Activated CD8-positive, alpha-beta T cell treated with anti-CD3 and anti-CD28 coated beads for 36 hours (primary cell): ENCODE measurements at places on chromosomes 1 and 21. TPM values are rescaled to one million over a fixed set of nuclear protein-coding genes. Genes with fewer than 3 reads are reported as not detected.

Gene PADI3
- not detected for total RNA-seq

DNA sequence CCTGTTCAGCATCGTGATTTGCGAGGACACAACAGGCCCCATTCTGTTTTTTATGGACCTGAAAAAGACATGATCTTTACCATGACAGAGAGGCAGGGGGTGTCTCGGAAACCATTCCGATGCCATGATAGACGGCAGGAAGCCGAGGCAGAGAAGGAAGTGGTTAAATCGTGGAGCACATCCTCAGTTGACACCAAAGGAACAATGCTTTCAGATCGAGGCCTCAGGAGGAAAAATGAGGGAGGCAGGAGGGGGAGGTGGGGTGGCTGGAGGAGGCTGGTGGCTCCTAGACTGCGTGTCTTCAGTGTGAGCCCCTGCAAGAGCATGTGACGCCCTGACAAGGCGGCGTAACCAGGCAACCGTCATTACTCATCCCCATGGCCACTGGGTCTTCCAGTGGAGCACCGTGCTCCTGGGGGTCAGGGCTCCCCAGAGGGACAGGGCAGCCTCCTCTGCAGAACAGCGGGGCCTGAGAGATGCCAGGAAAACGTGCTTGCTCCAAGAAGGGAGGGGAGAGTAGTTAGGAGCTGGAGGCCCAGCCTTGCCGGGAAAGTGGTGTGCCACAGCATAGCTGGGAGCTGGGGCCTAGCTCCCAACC lies 172.8 kb upstream of the TMEM51 start:
- no peaks in the 10 kb centered on the region for H3K36me3 ChIP-seq
- no peaks in the 10 kb centered on the region for H3K27me3 ChIP-seq
- H3K4me3 ChIP-seq = no peak overlapping the region
- no peak overlapping the region for H3K27ac ChIP-seq

DNA sequence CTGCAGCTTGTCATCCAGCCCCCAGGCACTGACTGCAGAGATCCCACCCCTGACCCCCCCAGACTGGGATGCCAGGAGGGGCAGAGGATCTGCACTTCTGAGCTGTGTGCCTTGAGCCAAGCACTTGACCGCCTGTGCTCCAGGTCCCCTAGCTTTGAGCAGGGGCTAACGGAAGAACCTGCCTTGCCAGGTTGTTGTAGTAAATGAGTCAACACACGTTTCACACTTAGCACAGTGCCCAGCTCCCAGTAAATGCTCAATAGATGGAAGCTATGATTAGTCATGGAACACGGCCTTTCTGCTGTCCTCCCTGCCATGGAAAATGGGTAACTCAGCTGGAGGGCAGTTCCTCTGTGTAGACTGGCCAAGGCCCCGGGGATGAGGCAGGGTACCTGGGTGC lies 24.1 kb downstream of the IFFO2 start:
- no peaks in the 10 kb centered on the region for H3K27me3 ChIP-seq
- peaks cover 77% of the 10 kb centered on the region for H3K4me1 ChIP-seq
- peak overlapping the region; percentile 8 for H3K27ac ChIP-seq
- H3K4me3 ChIP-seq = no peak overlapping the region
- DNase-seq = no peak

- no peak overlapping the region for H3K27ac ChIP-seq
- H3K4me3 ChIP-seq = no peak overlapping the region
- H3K27me3 ChIP-seq = no peaks in the 10 kb centered on the region
- H3K4me1 ChIP-seq = no peaks in the 10 kb centered on the region
Observed at GRCh38 chr1:39170731-39171667, 33.5 kb upstream of the MACF1 start.
